HFFc6 (cell line): ENCODE measurements at places on chromosomes 3 and 15. TPM values are rescaled to one million over a fixed set of nuclear protein-coding genes. Genes with fewer than 3 reads are reported as not detected.

- no peak overlapping the region for H3K4me3 ChIP-seq
- no peaks in the 10 kb centered on the region for H3K36me3 ChIP-seq
- H3K4me1 ChIP-seq = peaks cover 17% of the 10 kb centered on the region
- DNase-seq = peak; percentile 57
Measured at GRCh38 chr3:162034368-162034767, 537.8 kb downstream of the OTOL1 start.

GRCh38 chr15:64807751-64808222, 17.7 kb downstream of the PIF1 start:
- no peak overlapping the region for H3K27ac ChIP-seq
- H3K4me3 ChIP-seq = no peak overlapping the region
- peaks cover 13% of the 10 kb centered on the region for H3K27me3 ChIP-seq
- H3K36me3 ChIP-seq = no peaks in the 10 kb centered on the region
- DNase-seq = no peak

DNA sequence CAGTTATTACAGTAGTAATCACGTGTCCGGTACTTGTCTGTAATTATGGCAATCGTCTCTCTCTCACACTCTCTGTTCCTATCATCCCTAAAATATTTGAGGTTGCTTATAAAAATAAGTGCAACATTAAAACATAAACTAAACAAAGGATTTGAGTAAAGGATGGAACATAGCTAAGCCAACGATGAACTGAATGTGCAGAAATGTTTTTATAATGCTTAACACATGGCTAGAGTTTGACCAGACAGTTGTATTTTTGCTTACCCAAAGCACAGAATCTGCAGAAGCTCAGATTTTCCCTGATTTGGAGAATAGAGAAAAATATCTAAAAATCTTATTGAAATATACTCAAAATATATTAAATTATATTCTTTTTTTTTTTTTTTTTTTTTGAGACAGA, 1030.9 kb downstream of the NAALADL2 start:
- DNase-seq = no peak
- no peaks in the 10 kb centered on the region; the same call in 1 of the 2 replicates for H3K27me3 ChIP-seq
- H3K27ac ChIP-seq = no peak overlapping the region
- no peak overlapping the region for H3K4me3 ChIP-seq

- no peak overlapping the region for H3K27ac ChIP-seq
- H3K27me3 ChIP-seq = no peaks in the 10 kb centered on the region
- H3K4me3 ChIP-seq = no peak overlapping the region
Measured at GRCh38 chr3:41600616-41601015, 361.3 kb downstream of the ULK4 start.

- no peaks in the 10 kb centered on the region for H3K36me3 ChIP-seq
- H3K4me3 ChIP-seq = no peak overlapping the region
- peaks cover 14% of the 10 kb centered on the region for H3K27me3 ChIP-seq
- no peak overlapping the region for H3K27ac ChIP-seq
Measured at GRCh38 chr3:59759298-59760031, 709.6 kb upstream of the CFAP20DC start.

- H3K4me1 ChIP-seq = peaks cover 27% of the 10 kb centered on the region
- no peak overlapping the region for H3K4me3 ChIP-seq
- peaks cover 14% of the 10 kb centered on the region for H3K36me3 ChIP-seq
- DNase-seq = no peak
Measured at GRCh38 chr3:152497457-152497856, 228.7 kb downstream of the MBNL1 start.

- peaks cover 2% of the 10 kb centered on the region; the same call in 1 of the 2 replicates for H3K27me3 ChIP-seq
- no peak overlapping the region for H3K4me3 ChIP-seq
- peaks cover 5% of the 10 kb centered on the region; the same call in 1 of the 2 replicates for H3K36me3 ChIP-seq
- H3K27ac ChIP-seq = peak overlapping the region; percentile 78
- peaks cover 74% of the 10 kb centered on the region for H3K4me1 ChIP-seq
Measured at GRCh38 chr3:62607287-62608029, 234.1 kb upstream of the FEZF2 start.

GRCh38 chr15:58537033-58537432, 105.2 kb downstream of the LIPC start:
- H3K4me1 ChIP-seq = no peaks in the 10 kb centered on the region
- no peak overlapping the region for H3K27ac ChIP-seq
- H3K27me3 ChIP-seq = peaks cover 34% of the 10 kb centered on the region
- no peaks in the 10 kb centered on the region for H3K36me3 ChIP-seq

DNA sequence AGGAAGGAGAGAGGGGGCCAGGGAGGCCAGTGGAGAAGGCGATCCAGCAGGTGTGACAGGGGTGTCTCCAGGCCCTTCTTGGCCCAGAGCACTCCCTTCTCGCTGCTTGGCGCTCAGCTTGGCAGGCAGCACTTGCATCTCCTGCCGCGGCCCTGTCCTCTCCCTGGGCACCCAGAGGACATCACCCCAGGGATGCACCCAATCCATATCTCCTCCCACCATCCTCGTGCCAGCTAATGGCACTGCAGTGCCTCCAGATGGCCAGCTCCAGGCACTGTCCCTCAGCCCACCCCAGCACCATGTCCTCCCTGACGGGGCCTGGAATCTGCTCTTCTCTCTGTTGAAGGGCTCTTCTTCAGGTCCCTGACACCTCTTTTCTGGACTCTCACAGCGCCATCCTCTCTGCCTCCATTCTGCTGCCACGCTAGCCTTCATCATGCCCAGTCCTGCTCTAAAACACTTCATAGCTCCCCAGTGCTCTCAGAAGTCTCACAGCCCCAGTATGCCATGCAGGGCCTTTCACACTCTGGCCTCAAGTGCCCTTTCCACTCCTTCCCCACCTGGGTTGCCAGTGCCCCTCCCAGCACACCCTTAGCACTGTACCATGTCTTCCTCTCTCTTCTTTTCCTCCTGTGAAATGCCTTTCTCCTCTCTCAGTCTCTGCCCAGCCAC, 106.8 kb upstream of the SLC6A11 start:
- H3K4me1 ChIP-seq = peaks cover 3% of the 10 kb centered on the region
- H3K4me3 ChIP-seq = no peak overlapping the region
- peaks cover 44% of the 10 kb centered on the region for H3K27me3 ChIP-seq
- DNase-seq = no peak
- H3K27ac ChIP-seq = no peak overlapping the region

DNA sequence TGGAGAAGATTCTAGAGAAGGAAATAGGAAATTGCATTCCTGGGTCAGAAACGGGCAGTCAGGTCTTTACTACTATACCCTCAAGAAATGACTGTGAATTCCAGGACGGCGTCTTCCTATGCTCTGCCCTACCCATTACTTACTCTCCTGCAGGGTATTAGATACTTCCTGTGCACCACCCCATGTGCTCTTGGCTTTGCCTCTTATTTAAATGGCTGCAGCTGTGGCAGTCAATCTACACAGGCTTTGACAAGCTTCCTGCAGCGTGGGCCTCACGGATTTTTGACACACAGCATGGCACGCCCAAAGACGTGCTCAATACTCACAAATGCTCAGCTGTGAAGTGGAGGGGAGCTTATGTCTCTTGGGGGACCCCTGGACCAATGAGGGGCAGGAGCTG, 206.1 kb downstream of the SV2B start:
- H3K36me3 ChIP-seq = no peaks in the 10 kb centered on the region
- no peak overlapping the region for H3K27ac ChIP-seq
- no peaks in the 10 kb centered on the region for H3K4me1 ChIP-seq
- H3K27me3 ChIP-seq = peaks cover 17% of the 10 kb centered on the region

GRCh38 chr3:112302150-112302830, 8.3 kb upstream of the SLC9C1 start:
- no peaks in the 10 kb centered on the region for H3K4me1 ChIP-seq
- no peak overlapping the region for H3K4me3 ChIP-seq
- no peak for DNase-seq

DNA sequence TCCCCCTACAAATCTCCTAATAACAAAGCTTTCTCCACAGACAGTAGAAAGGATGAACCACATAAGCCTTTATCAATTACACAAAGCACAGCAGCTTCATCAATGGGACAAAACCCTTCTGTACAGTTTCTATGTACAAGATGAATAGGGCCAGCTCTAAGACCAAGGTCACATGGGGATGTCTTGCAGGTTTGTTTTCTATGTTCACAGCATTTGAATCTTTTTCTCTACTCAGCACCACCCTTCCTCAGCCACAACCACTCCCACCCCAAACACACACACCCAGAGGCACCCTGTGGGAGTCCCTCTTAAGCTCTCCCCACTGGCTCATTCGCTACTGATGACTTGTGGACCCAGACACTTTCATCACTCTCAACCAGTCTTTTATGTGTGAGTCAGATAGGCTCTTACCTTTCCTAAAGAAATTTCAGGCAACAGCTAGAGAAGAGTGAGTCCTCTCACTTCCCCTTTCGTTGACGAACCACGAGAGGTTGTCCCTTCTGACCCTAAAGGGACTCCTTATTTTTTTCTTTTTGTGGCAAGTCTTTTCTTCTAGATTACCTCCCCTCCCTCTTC, 57.9 kb downstream of the ARHGAP31 start:
- H3K27ac ChIP-seq = no peak overlapping the region
- no peaks in the 10 kb centered on the region for H3K27me3 ChIP-seq
- no peaks in the 10 kb centered on the region for H3K36me3 ChIP-seq
- no peak overlapping the region for H3K4me3 ChIP-seq
- DNase-seq = no peak
- H3K4me1 ChIP-seq = peaks cover 36% of the 10 kb centered on the region

GRCh38 chr15:34240537-34240936, 15.7 kb downstream of the EMC4 start:
- no peak overlapping the region for H3K4me3 ChIP-seq
- H3K36me3 ChIP-seq = peaks cover 29% of the 10 kb centered on the region
- DNase-seq = no peak
- H3K4me1 ChIP-seq = peaks cover 50% of the 10 kb centered on the region
- no peak overlapping the region; the same call in 1 of the 2 replicates for H3K27ac ChIP-seq

DNA sequence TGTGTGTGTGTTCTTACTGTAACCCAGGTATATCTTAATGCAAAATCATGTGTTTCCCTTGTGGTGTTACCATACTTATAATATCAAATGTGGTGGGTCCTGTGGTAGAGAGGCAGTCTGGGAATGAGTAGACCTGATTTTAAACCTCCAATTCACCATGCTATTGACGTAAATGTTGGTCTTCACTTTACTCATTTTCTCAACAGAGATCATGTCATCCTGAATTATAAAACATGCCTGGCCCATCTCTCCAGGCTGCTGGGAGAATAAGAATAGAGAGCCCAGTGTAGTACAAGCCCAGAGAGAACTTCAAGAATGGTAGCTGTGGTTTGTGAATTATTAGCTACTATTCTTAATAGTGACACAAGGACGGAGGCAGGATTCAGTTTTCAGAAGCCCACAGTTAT, 88.1 kb downstream of the MBNL1 start:
- DNase-seq = no peak
- H3K36me3 ChIP-seq = peaks cover 50% of the 10 kb centered on the region
- peak overlapping the region; percentile 26; the same call in 1 of the 2 replicates for H3K4me3 ChIP-seq
- H3K27me3 ChIP-seq = peaks cover 5% of the 10 kb centered on the region; the same call in 1 of the 2 replicates

DNA sequence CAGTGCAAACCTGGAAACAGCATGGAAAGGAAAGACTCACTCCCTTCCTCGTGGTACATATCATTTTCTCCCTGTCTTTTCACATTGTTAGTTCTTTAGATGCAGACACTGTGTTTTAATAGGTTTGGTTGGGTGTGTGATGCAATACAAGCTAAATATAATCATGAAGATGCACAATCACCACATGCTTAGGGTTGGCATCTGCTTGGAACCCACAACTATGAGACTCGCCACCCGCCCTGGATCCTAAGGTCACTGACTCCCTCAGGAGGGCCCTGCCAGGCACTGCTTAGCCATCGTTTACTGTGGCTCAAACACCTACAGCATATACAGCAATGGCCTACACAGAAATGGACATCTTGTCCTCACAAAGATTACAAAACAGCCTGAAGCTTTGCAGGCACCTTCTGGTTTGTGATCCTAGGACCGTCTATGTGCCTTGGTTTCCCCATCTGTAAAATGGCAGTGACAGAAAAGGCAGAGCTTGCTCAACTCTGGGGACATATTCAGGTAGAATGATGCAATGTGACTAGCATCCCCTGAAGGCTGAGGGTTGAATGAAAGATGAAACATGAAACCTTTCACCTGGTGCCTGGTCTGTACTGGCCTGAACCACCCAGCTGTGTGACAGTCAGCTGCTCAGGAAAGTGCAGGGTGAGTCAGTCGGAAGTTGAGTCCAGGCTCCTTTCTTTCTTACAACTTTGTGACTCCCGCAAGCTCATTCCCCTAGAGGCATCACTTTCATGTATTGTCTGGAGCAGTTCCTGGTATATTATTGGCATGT, 123.6 kb upstream of the PFN2 start:
- peak overlapping the region; percentile 72 for H3K27ac ChIP-seq
- peak; percentile 43 for DNase-seq
- H3K4me3 ChIP-seq = no peak overlapping the region

GRCh38 chr15:79539401-79539800, 107.3 kb downstream of the MINAR1 start:
- H3K4me3 ChIP-seq = no peak overlapping the region
- no peak for DNase-seq
- no peaks in the 10 kb centered on the region for H3K36me3 ChIP-seq
- H3K27ac ChIP-seq = no peak overlapping the region
- peaks cover 5% of the 10 kb centered on the region; the same call in 1 of the 2 replicates for H3K4me1 ChIP-seq

DNA sequence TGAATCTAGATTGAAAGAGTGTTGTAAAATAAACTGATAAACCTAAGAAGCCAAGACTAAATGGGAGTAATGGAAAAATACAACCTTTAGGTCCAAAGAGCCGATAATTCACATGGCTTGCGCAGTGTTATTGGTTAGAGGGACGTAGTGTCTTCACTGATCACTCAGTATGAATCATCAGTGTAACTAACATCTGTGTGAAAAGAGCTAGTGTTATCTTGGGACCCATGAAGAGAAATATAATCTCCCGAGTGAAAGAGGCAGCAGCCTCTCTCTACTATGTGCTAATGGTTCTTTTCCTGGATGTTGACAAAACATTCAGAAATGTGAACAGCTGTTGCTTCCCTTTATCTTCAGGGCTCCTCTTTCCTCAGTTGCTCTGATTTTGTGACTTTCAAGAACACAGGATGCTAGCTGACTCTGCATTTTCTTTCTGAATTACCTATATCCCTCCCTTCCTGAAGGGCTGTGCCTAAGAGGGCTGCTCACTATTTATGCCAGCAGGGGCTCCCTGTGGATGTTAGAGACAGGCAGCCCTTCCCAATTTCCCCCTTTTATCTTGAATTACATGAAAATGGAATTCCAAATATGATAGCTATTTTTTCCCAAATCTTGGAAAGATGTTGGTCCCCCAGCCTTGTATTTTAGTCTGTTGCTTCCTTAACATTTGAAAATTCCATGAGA, 128.8 kb downstream of the GRM7 start:
- 0 out of 2 replicates have a peak, but pooled peaks cover 5% of the 10 kb centered on the region for H3K36me3 ChIP-seq
- H3K4me3 ChIP-seq = no peak overlapping the region
- peaks cover 3% of the 10 kb centered on the region; the same call in 1 of the 2 replicates for H3K27me3 ChIP-seq
- no peak for DNase-seq
- no peaks in the 10 kb centered on the region for H3K4me1 ChIP-seq
- H3K27ac ChIP-seq = no peak overlapping the region

The ISLR2 gene
- total RNA-seq = 0.07 to 0.18 TPM (median 0.08 TPM) in 3 replicates

The EPB42 gene
- not detected in 3 replicates for total RNA-seq

The VEPH1 gene
- 31.1 to 72.7 TPM (median 49.8 TPM) in 3 replicates for total RNA-seq

The ZNF660 gene
- total RNA-seq = 0.02 to 0.22 TPM (median 0.06 TPM) in 3 replicates

The MST1R gene
- total RNA-seq = 0.59 to 0.78 TPM (median 0.73 TPM) in 3 replicates

The FOXB1 gene
- total RNA-seq = not detected in 3 replicates

The TXNRD3 gene
- 6.2 to 8.7 TPM (median 7.2 TPM) in 3 replicates for total RNA-seq

The CNOT10 gene
- total RNA-seq = 21.0 to 23.3 TPM (median 22.6 TPM) in 3 replicates

The SPINK8 gene
- not detected in 3 replicates for total RNA-seq

The C3orf20 gene
- not detected in 3 replicates for total RNA-seq

The ANKRD63 gene
- not detected in 3 replicates for total RNA-seq

The CADPS gene
- total RNA-seq = not detected in 3 replicates

The AGTR1 gene
- total RNA-seq = 0.27 TPM in 1 of 3 replicates, not detected in the others

The FOXL2NB gene
- total RNA-seq = 0.61 to 4.3 TPM (median 0.66 TPM) in 3 replicates
